Activated naive CD8-positive, alpha-beta T cell treated with anti-CD3 and anti-CD28 coated beads for 36 hours (primary cell): ENCODE measurements at places on chromosomes 3 and 15. TPM values are rescaled to one million over a fixed set of nuclear protein-coding genes. Genes with fewer than 3 reads are reported as not detected.

GRCh38 chr3:66957367-66957766, 40.7 kb upstream of the KBTBD8 start:
- DNase-seq: no peak

GRCh38 chr3:194337965-194338753, 13.0 kb downstream of the CPN2 start:
- no peak for DNase-seq

DNA sequence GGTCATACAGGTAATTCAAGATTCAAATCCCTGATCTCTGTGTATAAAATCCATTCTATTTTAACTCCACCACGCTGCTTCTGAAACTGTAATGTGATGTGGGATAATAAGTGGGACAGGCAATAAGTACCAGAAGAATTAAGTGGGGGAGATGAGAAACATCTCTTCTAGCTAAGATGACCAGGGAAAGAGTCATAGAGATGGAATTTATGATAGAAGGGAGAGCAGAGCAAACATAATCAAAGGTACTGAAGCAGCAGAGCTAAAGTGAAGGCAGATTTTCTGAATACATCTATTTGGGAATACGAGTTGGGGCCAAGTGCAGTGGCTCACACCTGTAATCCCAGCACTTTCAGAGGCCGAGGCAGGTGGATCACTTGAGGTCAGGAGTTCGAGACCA, 4.9 kb downstream of the MRPL47 start:
- DNase-seq: no peak

GRCh38 chr3:38471260-38471857, 17.7 kb downstream of the ACVR2B start:
- DNase-seq: no peak

GRCh38 chr3:71430941-71431552, 152.5 kb downstream of the FOXP1 start:
- no peak for DNase-seq

GRCh38 chr15:61057376-61057775, 171.7 kb downstream of the RORA start:
- DNase-seq: no peak

DNA sequence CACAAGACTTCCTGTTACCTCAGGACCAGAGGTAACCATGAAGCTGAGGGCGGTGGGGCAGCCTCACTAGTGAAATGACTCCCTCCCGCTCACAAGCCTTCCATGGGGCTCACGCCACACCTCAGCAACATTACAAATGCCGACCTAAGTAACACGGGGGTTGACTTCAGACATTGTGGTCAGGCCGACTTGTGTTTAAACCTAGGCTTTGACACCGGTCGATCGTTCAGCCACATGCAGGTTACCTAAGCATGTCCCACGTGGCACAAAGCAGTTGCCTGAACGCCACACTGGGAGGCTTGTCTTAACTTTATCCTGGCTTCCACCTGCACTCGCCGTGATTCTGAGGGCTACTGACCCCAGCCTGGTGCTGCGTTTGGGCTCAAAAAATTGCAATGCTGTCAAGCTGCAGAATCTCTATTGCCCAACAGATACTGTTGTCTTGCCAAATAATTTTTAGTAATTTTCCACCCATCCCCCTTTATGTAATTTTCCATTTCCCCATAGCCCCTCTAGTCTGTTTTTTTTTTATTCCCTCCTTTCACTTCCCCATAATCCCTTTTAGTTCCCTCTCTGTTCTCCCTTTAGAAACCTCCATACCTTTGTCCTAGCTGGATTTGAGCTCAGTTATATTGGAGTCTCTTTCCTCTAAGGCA, 158.6 kb upstream of the RGMA start:
- no peak for DNase-seq

DNA sequence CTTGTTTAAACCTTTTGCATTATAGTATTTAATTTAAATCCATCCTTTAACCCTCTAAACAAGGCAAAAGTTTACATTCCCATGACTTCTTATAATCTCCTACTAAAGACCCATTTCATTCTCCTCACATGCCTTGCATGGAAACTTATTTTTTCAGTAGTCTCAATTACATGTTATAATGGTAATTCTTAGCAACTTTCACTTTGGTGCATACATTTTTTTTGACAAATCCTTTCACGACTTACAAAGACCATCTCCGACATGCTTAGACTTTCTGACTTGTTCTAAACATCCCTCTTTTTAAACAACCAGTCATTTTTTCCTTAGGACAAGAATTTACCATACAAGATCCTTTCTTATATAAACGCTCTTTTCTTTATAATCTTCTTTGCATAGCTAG, 615.4 kb upstream of the GBE1 start:
- no peak for DNase-seq

- no peak for DNase-seq
Measured at GRCh38 chr15:69749797-69750196, 297.2 kb downstream of the RPLP1 start.

GRCh38 chr3:25142609-25143355, 285.3 kb upstream of the RARB start:
- DNase-seq: no peak

- no peak for DNase-seq
Measured at GRCh38 chr3:62376906-62377877, 3.8 kb upstream of the FEZF2 start.

DNA sequence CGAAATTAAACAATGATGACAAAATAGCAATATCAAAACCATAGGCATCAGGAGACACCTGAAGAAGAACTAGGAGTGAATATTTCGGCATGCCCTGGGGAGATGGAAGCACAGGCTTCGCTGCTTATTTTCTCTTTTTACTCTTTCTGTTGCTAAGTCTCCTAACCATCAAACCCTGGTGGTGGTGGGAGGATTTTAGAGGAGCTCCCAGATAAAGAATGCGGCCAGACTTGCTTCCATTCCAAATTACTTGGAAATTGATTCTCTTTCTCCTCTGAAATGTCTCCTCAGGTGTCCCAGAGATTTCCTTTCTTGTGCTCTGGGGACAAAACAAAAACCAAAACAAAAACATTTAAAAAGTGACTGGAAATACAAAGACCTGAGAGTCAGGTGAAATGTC, 243.0 kb downstream of the KBTBD8 start:
- DNase-seq: no peak

GRCh38 chr3:182294696-182295095, 498.6 kb upstream of the ATP11B start:
- DNase-seq: no peak

- no peak for DNase-seq
Measured at GRCh38 chr15:94280301-94280700, 48.9 kb downstream of the MCTP2 start.

DNA sequence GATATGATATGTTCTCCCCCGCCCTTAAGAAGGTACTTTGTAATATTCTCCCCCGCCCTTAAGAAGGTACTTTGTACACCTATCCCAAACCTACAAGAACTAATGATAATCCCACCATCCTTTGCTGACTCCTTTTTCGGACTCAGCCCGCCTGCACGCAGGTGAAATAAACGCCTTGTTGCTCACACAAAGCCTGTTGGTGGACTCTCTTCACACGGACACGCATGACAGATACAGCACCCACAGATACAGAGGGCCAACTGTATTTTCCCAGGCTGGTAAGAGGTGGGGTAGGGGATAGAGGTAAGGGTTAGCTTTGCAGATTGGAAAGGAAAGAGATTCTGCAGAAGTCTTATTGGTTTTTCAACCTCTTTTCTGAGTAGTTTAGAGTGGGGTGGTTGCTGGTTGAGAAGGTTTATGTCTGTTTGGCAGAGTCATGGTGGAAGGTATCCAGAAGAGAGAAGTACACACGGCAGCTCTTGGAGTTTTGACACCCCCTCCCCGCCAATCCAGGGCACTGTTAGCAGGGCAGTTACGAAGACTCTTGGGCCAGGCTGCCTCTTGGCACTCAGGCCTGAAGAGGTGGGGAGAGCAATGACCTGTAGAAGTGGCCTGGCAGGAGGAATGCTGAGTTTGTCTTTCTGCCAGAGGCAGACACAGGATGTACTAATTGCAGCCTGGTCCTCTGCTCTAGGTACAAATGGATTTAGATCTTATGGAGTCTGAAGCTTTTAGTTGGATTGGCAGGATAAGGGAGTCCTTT, 36.0 kb upstream of the IDH2 start:
- DNase-seq: no peak

DNA sequence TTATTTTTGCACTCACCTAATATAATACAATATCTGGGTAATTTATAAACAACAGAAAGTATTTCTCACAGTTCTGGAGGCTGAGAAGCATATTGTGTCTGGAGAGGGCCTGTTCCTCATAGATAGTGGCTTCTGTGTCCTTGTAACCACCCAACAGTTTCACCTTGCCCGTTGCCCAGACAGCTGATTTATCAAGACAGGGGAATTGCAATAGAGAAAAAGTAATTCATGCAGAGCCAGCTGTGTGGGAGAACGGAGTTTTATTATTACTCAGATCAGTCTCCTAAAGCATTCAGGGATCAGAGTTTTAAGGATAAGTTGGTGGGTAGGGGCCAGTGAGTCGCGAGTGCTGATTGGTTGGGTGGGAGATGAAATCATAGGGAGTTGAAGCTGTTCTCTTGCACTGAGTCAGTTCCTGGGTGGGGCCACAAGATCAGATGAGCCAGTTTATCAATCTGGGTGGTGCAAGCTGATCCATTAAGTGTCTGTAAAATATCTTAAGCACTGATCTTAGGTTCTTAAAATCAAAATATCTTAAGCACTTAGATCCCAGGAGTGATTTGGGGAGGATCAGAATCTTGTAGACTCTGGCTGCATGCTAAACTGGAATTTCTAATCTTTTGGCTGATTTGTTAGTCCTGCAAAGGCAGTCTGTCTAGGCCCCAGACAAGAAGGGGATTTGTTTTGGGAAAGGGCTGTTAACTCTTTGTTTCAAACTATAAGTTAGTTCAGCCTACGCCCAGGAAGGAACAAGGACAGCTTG, 33.9 kb upstream of the C15orf39 start:
- DNase-seq: no peak

DNA sequence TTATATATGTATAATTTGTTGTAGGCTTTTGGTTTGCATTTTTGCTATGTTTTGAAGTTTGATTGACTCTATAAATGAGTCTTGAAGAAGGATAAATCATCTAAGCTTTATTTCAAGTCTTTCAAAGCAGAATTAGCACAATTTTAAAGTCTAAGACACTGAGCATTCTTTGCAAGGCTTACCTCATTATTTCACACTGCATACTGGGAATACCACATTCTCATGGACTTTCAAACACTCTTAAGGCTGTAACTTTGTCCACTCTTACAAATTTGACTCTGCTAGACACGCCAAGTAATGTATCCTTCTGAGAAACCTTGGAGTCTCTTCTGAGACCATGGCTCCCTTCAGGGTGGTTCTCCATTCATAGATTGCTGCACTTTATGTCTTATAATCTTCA, 281.3 kb upstream of the COL8A1 start:
- no peak for DNase-seq

- no peak for DNase-seq
Measured at GRCh38 chr3:165641569-165642310, 195.5 kb downstream of the BCHE start.

DNA sequence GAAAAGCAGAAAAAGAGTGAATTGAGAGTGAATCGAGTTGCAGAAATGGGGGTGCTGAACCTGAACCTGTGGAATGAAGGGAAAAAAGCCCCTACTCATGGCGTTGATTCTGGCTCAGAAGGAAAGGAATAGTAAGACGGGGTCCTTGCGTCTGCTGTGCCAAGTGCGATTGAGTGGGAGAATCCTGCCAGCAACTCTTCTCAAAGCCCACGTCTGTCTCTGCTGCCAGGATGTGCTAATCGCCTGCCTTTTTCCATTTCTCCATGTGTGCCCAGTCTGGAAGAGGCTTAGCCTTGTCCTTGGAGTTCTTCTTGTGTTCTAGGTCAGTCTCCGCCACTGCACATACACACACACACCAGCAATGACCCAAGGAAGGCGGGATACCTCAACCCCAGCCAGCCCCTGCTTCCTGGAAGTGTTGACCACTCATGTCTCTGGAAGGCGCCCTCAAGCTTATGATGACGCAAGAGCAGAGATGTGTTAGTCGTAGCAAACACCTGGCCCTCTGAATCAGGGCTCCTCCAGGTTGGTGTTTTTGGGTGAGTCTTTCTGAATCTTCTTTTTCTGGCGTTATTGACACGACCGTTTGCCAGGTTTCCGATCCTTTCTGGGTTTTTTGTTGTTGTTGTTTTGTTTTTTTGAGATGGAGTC, 262.4 kb upstream of the PROK2 start:
- no peak for DNase-seq

DNA sequence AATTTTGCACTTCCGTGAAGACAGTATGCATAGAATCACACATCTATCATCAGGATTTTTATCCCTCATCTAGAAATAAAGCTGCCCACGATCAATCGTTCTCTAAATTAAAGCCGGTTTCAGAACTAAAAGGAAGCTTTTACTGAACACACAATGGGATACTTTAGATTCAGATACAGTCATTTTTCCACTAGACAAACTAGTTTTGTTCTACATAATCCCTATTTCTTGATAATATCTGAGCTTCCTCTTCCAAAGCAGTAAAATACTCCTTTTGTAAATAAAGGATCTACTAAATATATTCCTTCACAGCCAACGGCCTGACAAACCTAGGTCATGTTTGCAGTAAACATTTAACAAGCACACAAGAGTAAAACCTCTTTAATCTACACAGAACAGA, 2.0 kb upstream of the GANC start:
- DNase-seq: no peak

DNA sequence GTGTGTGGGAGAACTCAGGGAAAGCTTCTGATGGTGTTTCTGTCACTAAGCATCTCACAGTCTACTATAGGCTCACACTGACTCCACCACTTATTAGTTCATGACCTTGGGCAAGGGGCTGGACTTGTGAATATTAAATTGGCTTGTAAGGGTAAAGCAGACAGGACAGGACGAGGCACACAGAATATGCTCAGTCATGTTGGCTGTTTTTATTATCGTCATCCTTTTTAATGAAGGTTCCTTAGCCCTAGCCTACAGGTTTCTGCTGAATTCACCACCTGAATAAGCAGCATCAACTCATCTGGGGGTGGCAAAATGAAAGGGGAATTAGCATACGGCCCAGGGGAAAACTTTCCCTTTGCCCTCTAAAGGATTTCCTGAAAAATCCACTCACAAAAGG, 39.6 kb upstream of the LIPC start:
- no peak for DNase-seq

- DNase-seq: no peak
Measured at GRCh38 chr15:30997270-30997669, 5.8 kb upstream of the MTMR10 start.

CELF6 gene
- total RNA-seq: 0.16 TPM

RMDN3 gene
- 32.0 TPM for total RNA-seq

TEX55 gene
- not detected for total RNA-seq

DGKG gene
- total RNA-seq: 0.14 TPM

KIF7 gene
- total RNA-seq: 3.7 TPM

SMCO1 gene
- not detected for total RNA-seq

C3orf22 gene
- total RNA-seq: not detected

LRRC31 gene
- not detected for total RNA-seq

GOLGA6L26 gene
- not detected for total RNA-seq

CELSR3 gene
- 18.2 TPM for total RNA-seq

ADAMTSL3 gene
- total RNA-seq: not detected

HYAL3 gene
- total RNA-seq: 6.8 TPM

PBRM1 gene
- total RNA-seq: 62.1 TPM

ZNF660 gene
- 0.94 TPM for total RNA-seq

ST3GAL6 gene
- 0.28 TPM for total RNA-seq

IMPG2 gene
- 0.12 TPM for total RNA-seq
